ENCODE measurements at places on chromosomes 1 and 21.

DNA sequence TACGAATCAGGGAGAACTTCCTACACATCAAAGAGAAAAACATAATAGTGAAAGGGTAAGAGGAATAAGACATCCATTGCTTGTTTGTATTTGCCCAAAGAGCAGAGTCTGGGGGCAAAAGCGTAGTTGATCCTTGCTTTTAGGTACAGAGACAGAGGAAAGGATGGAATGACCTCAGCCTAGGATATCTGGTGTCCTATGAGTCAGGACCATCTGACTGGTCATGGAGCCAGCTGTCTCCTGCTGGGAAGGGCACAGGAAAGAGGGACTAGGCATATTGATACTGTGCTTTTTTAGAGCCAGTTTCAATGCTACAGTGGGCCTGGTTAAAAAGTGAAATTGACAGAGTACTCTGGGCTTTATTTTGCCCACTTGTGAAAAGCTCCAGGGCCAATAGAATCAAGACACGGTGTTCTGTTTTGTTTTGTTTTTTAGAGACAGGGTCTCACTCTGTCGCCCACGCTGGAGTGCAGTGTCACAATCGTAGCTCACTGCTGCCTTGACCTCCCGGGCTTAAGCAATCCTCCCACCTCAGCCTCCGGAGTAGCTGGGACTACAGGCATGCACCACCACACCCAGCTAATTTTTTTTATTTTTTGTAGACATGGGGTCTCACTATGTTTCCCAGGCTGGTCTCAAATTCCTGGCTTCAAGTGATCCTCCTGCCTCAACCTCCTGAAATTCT is 3.2 kb downstream of the PLEKHO1 start:
- no peak for DNase-seq

GRCh38 chr1:203207751-203208150 is 21.2 kb upstream of the CHI3L1 start:
- no peak for DNase-seq

DNA sequence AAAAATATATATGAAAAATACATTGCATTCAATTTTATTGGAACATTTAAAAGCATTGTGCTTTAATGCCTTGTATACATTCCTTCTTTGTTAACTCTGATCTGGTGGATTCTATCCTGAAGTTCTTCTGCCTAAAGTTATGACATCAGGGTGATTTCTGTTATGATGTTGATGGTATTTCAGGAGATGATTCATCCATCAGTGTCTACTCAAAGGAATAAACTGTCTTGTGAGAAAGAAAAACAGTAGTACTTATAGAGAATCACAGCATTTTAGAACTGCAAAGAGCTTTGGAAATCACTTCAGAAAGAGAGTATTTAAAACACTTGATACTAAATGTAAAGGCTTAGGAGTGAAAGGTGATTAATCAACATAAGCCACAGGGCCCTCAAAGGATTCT is 155.7 kb downstream of the PTPRC start:
- DNase-seq: no peak

DNA sequence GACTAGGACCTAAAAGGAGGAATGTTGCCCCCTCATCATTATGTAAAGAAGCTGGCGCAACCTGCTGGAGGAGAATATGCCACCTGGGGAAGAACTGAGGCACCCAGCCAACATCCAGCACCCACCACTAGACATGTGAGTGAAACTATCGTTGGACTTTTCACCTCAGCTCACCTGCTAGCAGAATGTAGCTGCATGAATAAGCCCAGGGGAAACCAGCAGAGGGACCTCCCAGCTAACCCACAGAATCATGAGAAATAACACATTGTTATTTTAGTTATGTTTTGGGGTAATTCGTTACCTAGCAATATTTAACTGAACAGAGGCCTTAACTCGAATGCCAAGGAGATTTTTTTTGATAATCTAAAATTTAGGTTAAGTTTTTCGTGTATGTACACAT is 542.5 kb upstream of the DAB1 start:
- DNase-seq: no peak

Data from stimulated activated CD4-positive, alpha-beta T cell treated with anti-CD3 and anti-CD28 coated beads, Interleukin-1b, Interleukin-23, amount 100 ng/mL, for 1 hour (primary cell).